Activated CD4-positive, alpha-beta T cell treated with anti-CD3 and anti-CD28 coated beads, Interleukin-2, amount 50 U/mL, for 16 hours (primary cell): ENCODE measurements at places on chromosomes 12 and 14.

DNA sequence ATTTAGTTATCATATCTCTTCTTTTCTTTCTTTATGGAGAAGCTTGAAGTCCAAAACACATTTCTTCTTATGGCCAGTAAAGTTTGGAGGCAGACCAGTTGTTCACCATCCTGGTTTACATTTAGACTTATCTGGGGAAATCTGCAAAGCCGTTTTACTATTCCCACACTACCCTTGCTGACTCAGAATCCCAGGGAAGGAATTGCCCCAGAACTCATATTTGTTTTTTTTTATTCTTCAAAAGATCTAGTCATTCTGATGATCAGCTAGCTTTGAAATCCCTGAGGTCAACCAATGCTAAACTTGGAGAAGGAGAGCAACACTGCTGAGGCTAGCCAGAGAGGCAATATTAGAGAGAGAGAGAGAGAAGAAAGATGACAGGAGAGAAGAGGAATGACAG, 12.3 kb upstream of the LMO3 start:
- no peak for DNase-seq

DNA sequence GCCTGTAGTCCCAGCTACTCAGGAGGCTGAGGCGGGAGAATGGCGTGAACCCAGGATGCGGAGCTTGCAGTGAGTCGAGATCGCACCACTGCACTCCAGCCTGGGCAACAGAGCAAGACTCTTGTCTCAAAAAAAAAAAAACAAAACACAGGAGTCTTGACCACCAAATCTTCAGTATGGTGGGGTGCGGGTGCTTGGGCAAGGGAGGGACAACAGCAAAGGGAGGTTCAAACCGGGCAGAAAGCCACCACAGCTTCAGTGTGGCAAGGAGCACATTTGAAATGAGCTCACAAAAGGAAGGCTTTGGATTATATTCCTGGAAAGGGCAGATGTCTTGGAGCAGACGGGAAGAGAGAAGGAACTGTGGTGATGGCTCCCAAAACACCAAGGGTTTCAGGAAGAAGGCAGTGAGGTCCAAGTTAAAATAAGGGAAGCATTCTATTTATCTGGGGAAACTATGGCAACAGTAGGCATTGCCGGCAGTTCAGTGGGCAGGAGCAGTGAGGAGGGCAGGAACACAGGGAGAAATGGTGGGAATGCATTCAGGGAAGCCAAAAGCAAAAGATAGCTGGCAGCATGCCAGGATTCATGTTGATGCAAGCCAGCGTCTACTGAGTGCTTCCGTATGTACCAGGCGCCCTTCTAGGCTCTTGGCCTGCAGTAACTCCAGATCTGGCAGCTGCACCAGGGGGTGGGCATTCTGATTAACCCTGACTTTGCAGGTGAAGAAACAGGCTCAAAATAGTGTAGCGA, 51.0 kb upstream of the SRSF5 start:
- no peak for DNase-seq

- peak; percentile 13 for DNase-seq
Observed at GRCh38 chr12:1272142-1272541, 281.1 kb downstream of the ERC1 start.

DNA sequence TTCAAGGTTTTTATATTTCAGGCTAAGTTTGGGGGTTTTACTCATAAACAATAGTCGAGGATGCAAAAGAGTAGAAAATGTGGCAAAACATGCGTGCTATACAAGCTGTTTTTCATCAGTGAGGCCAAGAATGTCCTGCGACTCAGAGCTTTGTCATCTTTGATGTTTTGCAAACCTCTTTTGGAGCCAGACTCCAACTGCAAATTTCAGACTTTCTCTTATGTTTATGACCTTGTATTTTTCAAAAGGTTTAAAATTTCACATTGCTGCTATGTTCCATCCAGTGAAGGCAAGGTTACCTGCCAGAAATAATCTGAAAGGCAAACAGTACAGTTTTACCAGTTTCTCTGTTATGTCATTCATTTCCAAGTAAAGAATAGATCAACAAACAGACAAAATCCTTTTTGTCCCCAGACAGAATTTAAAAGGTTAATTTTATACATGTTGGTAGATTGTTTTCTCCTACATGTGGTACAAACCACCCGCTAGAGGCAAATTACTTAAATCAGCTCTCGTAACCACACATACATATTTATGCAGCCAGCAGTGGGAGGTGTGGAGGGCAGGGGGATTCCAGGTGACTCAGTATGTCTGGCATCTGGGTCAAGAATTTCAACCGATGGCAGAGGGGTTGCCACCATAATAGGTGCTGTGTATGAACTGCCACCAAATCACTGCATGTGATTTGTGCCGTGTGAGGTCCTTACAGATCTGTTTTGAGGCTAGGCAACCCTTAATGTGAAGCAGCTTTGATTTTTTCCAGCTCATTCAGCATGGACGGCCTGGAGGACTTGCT, 119.8 kb upstream of the CPM start:
- DNase-seq = peak; percentile 82

- no peak for DNase-seq
Observed at GRCh38 chr14:102215071-102215470, 75.4 kb downstream of the WDR20 start.

DNA sequence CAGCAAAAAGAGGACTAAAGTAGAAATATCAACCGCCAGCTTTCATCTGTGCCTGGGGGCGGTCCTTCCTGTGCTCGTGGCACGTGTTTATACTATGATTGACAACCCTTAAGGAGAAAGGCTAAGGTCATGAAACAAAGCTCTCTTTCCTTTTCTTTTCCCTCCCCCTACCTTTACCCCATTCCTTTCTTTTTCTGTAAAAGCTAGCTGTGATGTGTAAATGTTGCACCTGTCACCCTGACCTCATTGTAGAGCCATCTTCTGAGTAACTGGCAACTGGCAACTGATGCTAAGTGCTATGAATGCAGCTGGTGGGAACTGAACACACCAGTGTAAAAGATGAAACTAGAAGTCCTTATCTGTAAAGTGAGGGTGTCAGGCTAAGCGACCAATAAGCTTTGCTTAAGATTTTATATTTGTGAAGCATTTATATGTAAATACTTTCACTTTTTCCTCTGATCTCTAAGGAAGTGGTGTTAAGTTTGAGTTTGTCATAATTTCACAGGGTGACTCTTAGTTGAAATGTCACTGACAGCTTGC, 102.8 kb upstream of the BCAT1 start:
- peak; percentile 76 for DNase-seq

DNA sequence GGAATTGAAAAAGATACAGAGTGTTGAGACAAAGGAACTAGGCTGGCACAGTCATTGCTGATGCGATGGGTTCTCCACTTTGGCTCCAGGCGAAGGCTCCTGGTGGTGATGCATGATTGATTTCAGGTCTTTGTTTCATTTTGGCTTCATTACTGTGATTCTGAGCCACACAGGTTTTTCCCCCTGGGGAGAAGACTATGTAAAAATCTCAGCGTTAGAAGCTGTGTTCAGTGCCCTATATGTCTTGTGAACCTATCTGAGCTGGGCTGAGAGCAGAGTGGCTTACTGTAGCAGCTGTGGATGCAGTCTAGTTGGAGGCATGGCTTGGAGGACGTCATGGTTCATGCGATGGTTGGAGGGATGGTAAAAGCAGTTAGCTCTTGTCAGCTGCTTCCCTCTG, 54.0 kb downstream of the GPATCH2L start:
- no peak for DNase-seq

- DNase-seq = no peak
Observed at GRCh38 chr14:93997082-93997481, at the start of gene CCDC197. Gene CCDC197 (plus strand): TSS chr14:93997301. CDS start chr14:93998132, 831 bp downstream.

GRCh38 chr12:19483727-19484126, 44.4 kb downstream of the AEBP2 start:
- no peak for DNase-seq

DNA sequence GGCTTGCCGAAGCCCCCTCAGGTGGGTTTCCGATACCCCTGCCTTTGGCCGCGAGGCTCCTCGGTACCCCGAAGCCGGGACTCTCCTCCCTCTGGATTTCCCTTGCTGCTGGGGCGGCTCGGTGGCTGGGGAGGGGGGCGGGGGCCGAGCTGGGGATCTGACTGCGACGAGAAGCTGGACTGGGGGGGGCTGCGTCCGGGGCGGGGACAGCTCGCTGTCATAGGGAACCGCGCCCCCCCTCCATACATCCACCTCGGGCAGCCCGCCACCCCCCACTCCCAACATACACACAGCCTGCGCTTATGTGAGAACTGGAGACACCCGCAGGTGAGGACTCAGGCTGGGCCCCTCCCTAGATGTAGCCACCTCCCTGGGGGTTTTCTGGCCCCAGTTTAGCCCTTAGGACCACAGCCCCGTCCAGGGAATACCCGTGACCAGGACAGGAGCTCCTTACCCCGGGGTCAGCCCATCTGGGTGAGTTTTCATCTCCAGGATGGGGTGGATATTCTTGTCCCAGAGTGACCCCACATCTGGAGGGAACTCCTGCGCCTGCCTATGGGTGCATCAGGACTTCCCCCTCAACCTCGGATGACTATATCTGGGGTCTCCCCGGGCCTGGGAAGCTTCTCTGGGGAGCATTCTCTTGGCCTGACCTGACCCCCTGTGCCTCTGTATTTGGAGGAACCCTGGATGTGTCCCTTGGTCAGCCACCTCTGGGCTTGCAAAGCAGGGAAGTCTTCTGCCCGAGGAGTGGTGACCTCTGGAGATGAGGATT, 687 bp downstream of the ASIC1 start:
- DNase-seq = no peak

DNA sequence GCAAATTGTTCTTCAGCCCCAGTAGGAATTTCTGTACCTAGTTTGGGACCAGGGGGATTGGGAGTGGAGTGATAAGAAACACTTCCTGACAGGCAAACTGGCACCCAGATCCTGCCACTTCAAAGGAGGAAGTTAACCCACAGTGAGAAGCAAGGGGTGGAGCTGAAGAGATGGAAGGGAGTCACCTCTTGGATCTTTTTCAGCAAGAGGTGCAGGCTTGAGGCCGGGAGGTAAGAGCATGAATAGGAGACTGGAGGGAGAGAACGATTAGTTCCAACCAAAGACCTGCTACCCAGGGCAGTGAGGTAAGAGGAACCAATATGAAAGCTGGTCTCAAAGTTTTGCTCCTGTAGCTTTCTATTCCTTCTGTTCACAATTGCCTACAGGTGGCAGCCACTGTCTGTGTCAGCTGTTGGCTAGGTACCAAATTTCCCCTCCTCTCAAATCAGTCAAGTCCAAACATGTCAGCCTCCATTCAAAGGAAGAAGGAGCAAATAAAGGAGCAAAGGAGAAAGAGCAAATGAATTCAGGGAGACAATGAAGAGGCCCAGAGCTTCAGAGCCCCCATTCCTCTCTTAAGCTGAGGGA, 14.9 kb upstream of the TAC3 start:
- no peak for DNase-seq

DNA sequence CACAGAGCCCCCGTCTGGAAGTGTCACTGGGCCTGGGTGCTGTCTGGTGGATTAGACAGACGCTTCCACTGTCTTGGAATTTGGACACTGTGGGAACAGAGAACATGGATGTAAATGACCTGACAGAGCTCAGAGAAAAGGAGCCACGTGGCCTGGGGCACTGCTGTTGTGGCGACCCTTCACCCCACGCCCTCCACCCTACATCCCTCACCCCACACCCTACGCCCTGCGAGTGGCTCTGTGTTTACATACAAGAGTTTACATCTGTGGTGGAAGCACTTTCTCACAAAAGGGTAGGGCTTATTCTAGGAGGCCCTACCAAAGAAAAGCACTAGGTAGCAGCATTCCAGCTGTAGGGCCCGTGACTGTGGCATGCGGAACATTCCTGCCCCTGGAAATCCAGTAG, 47.7 kb downstream of the B4GALNT3 start:
- DNase-seq = no peak

DNA sequence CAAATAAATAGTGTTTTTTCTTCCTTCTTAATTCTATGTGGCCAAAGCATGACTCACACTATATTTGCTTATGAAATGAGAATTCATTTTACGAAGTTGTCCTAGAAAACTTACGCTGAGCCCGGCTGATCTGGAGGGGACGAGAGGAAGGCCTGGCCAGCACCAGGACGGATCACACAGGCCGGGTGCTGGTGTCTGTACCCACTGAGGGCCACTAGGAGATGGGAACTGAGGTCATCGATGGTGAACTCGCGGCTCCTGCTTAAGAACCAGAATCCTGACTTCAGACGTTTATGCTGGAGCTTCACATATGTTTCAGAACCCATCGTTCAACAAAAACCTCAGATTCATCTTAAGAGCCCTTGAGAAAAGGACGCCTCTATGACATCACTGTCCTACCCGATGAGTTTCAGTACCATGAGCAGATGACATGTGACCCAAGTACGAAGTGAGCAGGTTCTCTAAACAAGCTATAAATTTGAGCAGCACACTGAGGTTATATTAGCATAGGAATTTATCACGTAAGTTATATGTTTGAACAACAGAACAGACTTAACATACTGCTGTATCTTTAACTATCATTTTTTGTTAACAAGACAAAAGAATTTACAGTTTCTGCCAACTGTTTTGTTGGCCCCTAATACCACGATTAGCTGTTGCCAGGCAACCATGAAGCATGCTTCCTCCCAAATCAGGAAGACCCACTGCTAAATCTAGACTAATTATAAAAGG, 111.9 kb downstream of the FOXN3 start:
- peak; percentile 31 for DNase-seq

GRCh38 chr12:99619389-99620158, 28.0 kb upstream of the GARIN6 start:
- peak; percentile 52 for DNase-seq

GRCh38 chr12:53093777-53094393, 3.6 kb upstream of the IGFBP6 start:
- DNase-seq = no peak

DNA sequence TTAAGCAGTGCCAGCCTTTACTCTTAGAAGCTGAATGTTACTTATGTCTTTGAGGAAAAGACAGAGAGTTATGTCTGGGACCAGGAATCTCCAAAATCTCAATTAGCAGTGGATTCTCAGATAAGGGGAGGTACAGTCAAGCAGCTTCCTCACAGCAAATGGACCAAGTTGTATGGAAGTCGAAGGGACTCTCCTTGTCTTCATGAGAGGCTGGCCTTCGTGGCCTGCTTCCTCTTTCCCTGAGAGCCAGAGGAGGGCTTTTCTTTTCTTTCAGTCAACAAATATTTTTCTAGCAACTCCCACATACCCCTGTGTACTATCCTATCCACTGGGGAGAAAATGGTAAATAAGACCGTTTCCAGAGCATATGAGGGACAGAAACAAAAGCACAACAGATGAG, 6.6 kb upstream of the WNT5B start:
- DNase-seq = no peak

- DNase-seq = no peak
Observed at GRCh38 chr14:102373110-102373509, 10.4 kb downstream of the TECPR2 start.

- DNase-seq = no peak
Observed at GRCh38 chr12:56018356-56018755, 2.5 kb upstream of the IKZF4 start.

GRCh38 chr14:23629832-23630396, 6.2 kb upstream of the DHRS2 start:
- no peak for DNase-seq
